ENCODE measurements at places on chromosomes 1 and 21.

- DNase-seq, result no peak
These were observed 681 bp downstream of the B4GALT2 start for GRCh38 chr1:43979528-43980254.

DNA sequence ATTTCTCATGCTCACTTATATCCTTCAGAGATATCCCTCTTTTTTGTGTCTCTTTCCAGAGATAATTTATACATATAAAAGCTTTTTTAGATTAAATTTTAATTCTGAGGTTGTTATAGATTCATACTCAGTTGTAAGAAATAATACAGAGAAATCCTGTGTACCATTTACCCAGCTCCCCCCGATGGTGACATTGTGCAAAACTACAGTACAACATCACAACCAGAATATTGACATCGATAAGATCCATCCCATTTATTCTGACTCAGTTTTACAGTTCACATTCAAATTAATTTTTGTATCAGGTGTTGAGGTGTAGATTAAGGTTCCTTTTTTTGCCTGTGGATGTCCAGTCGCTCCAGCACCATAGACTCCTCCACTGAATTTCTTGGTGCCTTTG, 14.3 kb downstream of the DMRTB1 start:
- no peak for DNase-seq

DNA sequence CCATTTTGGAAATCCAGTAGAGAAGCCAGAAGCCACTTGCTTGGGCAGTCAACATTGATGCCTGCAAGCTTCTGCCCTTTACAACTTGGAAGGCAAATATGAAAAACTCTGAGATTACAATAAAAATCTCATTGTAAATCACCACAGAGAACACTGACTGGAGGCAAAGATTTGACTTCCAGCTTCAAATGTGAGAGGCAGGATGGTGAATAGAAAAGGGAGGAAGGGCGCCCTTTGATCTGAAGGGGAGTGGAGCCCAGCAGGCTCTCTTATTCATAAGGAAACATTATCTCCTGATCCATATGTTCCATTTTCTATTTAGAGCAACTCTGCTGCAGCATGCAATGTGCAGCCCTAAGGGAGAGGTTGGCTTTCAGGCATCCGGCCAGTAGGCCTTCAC, 348.3 kb downstream of the AJAP1 start:
- no peak for DNase-seq

- no peak for DNase-seq
These were observed 24.7 kb downstream of the SLC35A3 start for GRCh38 chr1:99994496-99994895.

DNA sequence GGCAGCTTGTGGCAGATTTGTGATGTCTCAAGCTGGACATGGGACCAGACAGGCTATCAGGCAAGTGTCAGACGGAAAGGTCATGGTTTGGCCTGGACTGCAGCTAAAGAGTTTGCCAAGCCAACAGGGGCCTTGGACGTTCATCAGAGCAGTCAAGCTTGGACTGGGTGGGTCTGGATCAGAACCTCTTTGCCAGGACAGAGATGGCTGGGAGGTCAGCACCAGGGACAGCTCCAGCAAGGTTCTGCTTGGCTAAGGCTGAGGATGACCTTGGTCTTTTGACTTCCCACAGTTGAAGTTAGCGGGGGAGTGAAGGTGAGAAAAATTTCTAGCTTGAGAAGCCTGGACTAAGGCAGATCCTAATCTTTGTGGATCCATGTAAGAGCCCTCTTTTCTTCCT, 68.1 kb downstream of the GRIK3 start:
- no peak for DNase-seq

GRCh38 chr1:20443703-20444586, 42.1 kb downstream of the CAMK2N1 start:
- DNase-seq, result no peak
